ENCODE measurements at places on chromosomes 12 and 14.

GRCh38 chr14:30559638-30560091 is 707 bp downstream of the G2E3 start:
- no peak for DNase-seq

DNA sequence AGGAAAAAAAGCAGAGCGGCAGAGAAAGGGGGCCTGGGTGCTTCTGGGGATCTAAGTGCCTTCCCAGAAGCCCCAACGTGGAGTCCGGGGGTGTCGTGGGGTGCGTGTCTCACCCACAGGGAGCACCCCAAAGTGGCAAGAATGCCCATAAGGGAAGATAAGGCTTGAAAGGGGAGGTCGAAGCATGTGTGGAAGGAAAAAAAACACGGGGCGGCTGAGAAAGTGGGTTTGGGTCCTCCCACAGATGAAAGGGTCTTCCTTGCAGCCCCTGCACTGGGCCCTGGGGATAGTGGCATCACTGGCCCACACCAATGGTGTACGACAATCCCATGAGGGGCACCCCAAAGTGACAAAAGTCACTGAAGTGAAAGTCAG is 275.5 kb downstream of the ALG10 start:
- DNase-seq, result no peak

DNA sequence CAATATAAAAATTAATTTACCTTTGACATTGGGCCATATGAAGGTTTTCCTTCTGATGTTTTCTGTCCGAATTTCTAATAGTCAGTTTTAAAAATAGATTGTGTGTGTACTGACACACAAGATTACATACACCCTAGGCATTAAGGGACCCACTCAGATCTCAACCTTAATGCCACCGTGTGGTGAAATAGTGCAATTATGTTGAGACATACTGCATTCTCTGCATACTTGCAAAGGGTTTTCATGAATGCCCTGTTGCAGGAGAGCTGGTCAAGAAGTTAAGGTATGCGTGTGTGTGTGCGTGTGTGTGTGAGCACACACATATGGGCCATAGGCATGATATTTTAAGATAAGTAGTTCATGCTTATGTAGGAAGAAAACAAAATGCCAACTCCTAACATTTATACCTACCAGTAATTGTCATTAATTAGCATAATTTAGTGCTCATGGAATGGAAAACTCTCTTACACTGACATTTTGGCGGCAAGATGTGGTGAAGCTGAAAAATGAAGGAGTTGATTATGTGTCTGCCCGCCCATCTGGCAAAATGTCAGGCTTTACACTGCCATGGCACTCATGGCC is 58.8 kb downstream of the PIK3C2G start:
- no peak for DNase-seq

GRCh38 chr14:60922050-60922449 is 58.8 kb downstream of the TRMT5 start:
- DNase-seq, result no peak

- DNase-seq, result no peak
Measured at GRCh38 chr12:48932878-48933277, 7.6 kb upstream of the FKBP11 start.

DNA sequence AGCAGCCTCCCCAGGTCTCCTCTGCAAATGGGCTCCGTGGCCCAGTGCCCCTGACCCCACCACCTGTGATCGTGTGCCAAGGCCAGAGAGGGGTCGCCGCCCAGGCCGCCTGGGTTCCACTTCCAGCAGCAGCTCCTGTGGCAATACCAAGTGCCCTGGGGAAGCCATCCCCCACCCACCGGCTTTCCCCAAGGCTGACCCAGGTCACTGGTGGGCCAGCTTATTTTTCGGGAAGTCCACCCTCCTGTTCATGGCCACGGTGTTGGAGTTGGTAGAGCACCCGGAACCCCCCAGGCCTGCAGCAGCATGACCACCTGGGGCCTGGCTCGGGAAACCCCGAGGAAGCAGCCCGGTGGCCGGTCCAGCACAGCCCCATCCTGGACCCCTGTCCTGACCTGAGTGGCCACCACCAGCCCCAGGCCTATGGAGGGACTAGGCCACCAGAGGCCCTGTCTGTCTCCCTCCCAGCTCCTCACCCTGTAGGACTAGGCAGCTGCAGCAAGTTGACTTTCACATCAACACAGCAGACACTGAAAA is 40.8 kb upstream of the OASL start:
- DNase-seq, result no peak

DNA sequence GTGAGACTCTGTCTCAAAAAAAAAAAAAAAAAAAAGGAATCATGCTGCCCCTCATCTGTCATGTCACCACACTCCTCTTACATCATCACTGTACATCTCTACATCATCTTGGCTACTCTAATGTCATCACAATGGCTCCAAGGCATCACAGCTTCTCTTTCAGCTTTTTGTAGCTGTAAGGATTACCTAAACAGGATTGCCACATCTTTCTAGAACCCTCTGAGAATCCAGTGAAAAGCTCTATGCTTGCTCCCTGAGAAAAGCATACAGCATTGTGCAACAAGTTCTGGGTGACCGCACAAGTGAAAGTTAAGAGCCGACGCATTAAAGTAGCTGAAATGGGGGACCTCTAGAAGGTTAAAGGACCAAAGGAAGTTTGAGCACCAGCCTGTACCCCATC is 272.5 kb downstream of the C12orf50 start:
- no peak for DNase-seq

DNA sequence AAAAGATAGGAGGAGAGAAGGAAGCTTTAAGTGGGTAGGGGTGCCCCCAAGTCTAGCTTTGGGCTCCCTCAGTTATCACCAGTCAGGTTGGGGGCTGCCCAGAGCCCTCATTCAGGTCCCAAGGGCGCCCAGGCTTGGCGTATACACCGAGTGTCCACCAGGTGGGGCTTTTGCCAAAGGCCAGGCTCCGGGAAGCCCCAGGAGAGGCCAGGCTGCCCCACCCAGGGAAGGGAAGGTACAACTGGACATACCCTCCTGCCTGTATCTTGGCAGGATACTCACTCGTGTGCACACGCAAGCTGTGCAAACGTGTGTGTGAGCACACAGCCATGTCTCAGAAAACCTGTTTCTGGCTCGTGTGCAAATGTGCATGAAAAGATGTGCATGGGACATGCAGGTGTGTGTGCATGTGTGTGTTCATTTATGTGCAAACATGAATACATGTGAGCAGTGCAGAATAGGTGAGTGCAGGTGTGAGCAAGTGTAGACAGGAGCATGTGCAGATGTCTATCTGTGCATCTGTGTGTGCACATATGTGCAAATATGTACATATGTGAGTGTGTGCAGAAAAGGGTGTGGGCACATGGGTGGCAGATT is 103.9 kb upstream of the MYL2 start:
- peak; percentile 92 for DNase-seq

GRCh38 chr12:56713345-56713744 is 11.8 kb downstream of the NACA start:
- no peak for DNase-seq

DNA sequence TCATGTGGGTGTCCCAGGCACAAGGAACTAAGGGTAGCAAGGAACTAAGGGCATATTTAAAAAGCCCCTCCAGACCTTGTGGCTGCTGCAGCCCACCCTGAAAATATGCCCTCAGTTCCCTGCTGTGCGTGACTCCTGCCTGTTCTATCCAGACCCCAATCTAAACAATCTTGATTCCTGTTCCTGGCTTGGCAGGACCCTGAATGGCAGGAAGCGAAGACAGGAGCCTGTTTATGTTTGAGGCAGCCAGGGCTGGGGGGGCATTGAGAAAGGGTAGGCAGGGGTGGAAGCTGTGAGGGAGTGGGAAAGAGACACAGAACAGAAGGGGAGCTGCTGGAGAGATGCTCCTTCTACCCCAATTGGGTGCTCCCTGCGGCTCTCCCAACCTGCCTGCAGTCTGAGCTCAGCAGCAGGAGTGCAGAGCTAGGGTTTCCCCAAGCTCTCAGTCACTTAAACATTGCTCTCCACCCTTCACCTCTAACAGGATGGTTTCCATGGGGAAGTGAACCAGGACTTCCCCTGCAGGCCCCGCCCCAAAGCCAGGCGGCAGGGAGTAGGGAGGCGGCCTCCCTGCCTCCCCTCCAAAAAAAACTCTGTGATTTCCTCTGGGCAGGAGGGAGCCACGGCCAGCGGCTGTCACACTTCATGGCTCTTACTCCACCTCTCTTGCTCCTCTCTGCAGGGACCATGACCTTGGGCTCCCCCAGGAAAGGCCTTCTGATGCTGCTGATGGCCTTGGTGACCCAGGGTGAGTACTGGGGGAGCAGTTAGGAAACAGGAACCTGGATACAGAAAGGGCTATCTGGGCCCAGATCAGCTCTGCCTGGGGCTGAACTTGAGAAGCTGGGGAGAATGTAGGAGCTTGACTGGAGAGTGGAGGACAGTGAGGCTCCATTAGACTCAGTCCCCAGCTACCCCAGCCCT is 4.7 kb downstream of the ACVRL1 start:
- no peak for DNase-seq

- DNase-seq, result no peak
Measured at GRCh38 chr12:94550964-94551363, 91.3 kb upstream of the CEP83 start.

- no peak for DNase-seq
Measured at GRCh38 chr14:104390941-104391901, 188.3 kb upstream of the C14orf180 start.

- DNase-seq, result peak; percentile 85
Measured at GRCh38 chr12:51351913-51352532, 5.5 kb upstream of the CELA1 start.

GRCh38 chr12:94722664-94723063 is 72.3 kb upstream of the TMCC3 start:
- no peak for DNase-seq

All from posterior cingulate gyrus (tissue), 11 donors.